Psoas muscle (tissue), 8 donors: ENCODE measurements at places on chromosomes 7 and 10.

DNA sequence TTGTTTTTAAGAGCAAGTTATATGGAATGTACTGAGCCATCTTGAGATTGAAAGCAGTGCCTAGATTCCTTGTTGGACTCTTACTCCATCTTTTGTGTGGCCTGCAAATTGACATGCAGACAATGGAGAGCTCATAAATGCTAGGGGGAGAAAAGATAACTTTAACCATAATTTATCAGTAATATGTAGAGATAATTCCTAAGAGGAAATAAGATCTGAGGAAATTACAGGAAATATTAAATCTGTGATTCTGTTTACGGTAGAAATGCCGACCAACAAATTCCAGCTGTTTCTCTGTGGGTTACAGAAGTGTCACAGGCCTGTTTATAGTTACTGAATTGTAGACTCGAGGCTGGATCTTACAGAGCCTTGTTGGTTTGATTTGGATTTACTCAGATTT lies 348.0 kb downstream of the SUGCT start:
- no peak for DNase-seq

DNA sequence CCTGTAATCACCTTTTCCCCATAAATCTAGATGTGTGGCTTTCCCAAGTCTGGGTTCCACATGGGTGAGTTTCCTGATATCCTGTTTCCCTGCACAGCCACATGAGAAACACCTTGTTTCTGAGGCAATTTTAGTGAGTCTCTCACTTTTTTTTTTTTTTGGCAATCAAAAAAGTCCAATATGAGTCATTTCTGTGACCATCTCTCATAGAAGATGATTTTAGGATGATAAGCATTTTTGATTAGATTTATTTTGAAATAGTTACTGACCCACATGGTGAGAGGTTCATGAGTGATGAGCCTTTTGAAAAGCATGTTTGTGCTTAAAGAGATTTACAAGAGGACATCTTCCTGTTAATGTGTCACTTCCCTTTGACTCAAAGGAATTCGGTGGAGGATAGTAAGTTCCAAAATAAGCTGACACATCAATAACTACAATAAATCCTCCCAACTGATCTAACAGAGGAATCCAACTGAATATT lies 464.0 kb downstream of the INHBA start:
- DNase-seq, result no peak

DNA sequence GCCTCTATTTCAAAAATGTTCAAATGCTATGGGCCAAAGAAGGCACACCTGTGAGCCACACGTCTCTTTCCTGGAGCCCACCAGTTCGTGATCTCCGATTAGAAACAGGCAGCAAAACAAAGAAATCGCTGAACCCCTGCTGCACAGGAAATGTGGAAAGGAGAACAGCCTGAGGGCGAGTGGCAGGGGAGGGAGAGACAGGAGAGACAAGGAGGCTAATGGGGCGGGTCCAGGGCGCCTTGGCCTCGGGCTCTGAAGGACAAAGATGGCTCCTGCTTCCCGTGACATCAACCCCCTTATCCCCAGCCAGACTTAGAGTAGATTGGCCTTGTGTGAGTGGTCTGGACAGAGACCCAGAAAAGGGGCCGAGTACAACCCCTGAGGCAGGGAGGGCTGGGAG lies 62.4 kb upstream of the DOCK1 start:
- DNase-seq, result no peak

DNA sequence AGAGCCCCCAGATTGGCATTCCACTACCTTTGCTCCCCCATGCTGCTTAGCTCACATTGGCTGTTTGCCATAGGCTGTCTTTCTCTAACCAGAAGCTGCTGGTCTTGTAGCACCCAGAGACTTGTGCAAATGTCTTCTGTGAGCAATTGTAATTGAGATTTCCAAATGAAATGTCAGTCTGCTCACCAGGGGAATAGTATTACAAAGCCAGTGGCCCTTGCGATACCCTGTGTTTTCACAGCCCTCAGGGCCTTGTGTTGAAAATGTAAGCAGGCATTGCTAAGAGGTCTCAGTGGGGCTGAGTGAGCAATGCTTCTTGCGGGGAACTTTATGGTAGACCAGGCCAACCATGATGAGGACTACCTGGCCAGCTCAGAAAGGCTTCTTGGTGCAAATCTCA lies 746.5 kb downstream of the LRMDA start:
- DNase-seq, result no peak

DNA sequence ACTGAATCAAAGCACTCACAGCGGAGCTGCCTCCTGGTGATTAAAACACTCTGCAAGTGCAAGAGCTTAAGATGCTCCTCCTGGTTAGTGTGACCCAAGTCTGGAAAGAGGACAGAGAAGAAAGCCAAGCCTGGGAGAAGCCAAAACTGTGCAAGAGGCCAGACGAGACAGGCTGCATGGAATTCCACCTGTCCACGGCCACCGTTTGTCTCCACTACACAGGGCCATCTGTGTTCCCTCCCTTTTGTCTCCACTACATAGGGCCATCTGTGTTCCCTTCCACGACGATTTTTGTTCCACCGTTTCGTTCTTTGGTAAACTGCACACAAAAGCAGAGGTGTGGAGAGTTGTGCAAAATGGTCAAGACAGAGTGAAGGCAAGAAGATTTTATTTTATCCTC lies 233.0 kb downstream of the DIP2C start:
- DNase-seq, result no peak

GRCh38 chr7:1290026-1290678 lies 57.5 kb downstream of the UNCX start:
- no peak for DNase-seq

DNA sequence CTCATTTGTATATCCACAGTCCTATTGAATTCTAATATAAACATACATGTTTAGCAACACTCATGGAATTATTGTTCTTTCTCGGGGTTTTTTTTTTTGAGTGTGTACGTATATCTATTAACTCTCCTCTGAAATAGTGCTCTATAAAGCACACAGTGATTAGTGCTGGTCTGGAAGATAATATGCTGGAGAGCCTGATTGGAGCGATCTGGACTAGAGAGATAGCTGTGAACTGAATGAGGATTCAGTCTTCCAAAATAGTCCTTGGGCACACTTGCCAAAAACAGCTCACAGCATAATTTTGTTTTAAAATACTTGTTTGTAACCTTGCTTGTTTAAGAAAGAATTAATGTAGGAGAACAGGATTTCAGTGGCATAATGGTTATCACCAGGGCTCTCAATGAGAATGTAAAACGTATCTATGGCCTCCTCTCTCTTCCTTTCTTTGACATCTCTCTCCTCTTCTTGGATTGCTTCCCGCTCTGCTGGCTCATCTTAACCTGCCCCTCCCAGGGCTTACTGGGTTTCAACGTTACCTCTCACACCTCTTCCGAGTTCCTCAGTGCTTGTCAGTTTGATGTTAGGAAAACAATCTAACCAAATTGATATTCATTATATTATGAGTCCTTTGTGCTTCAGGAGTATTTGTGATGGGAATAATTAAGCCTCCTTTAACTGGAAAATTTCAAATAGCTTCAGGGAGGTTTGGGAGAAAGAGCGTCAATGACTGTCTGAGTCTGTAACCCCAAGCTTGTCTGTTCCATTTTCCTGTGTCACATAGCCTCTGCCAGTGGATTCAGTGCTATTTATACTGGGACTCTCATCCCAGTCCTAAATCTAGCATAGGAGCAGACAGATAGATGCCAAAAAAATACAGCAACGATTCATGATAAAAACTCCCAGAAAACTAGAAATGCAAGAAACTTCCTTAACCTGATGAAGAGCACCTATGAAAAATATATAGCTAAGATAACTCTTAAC lies 16.2 kb upstream of the AGK start:
- DNase-seq, result no peak

GRCh38 chr7:47056731-47057130 lies 525.2 kb downstream of the TNS3 start:
- no peak for DNase-seq
